ENCODE measurements at places on chromosomes 11 and 22.

DNA sequence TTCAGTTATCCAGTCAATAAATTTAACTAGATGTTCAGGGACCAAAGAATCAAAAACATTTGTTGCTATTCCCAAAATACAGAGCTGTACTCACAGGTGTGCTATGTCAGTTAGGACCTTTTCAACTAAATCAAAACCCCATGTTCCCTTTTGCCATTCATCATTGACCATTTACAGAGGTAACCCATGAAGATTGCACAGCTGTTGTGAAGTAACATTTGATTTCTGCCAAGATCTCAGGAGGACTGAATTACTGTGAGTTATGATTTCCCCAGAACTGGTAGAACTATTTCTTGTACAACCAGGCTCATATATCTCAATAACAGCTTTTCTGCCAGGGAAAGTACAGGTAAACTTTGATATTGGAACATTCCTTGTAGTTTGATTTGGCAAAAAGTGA is 131.1 kb upstream of the FIBIN start:
- DNase-seq = no peak

GRCh38 chr11:8096575-8096974 is 15.6 kb downstream of the TUB start:
- DNase-seq = no peak

GRCh38 chr11:85746670-85747069 is 60.7 kb upstream of the CCDC89 start:
- no peak for DNase-seq

- DNase-seq = no peak
These were observed 10.2 kb downstream of the PACS1 start for GRCh38 chr11:66080055-66080817.

- DNase-seq = no peak
These were observed 146.2 kb downstream of the TRIM29 start for GRCh38 chr11:119991669-119992068.

DNA sequence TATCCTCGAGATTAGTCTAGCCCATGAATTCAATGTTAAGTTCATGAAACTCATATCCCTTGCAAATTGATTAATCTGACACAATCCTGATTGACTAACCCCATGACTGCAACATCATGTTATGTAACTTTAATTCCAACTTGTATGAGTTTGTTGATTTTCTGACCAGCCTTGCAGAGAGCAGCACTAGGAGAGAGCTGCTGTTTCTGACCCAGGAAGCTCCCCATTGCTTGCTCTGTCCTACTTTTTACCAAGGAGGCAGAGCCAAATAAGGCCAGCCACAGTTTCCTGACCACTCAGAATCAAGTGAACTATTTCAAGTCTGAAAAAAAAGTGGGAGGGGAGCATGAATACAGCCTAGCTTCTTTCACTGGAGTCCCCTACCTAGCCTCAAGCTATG is 13.2 kb downstream of the MPZL3 start:
- no peak for DNase-seq

DNA sequence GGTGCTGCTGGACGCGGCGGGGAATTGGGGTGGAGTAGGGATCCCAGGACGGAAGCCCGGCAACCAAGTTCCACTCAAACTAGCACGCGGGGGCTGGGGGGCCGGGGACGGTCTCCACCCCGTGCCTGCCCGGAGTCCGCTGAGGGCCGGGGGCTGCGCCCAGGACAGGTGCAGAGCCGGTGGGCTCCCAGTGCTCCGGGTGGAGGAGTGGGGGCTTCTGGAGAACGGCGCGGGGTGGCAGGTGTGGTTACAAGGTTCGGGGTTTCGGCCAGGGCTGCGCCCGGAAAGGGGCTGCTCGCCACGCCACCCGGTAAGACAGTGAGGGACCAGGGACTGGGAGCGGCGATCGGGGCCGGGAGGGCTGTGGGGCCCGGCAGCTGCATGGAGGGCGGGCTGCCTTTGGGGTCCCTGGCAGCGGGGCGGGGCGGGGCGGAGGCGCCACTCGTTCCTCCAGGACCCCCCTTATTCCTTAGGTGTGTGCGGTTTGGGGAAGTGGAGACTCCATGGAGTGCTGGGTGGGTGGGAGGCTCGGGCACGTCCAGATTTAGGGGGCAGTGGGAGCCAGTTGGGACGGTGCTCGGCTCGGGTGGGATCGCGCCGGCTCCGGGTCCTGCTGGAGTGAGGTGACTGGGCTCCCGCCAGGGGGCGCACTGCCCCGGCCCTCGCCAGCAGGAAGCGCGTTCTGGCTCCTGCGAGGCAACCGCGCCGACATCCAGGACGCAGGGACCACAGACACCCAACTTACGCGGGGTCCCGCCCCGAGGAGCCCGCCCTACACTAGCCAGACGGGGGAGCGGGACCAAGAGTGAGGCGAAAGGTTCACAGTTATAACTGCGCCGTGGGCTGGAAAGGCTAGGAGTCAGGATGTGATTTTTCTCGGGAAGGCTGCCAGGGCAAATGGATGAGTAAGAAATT is 868 bp downstream of the TSPAN18 start:
- peak; percentile 50 for DNase-seq

DNA sequence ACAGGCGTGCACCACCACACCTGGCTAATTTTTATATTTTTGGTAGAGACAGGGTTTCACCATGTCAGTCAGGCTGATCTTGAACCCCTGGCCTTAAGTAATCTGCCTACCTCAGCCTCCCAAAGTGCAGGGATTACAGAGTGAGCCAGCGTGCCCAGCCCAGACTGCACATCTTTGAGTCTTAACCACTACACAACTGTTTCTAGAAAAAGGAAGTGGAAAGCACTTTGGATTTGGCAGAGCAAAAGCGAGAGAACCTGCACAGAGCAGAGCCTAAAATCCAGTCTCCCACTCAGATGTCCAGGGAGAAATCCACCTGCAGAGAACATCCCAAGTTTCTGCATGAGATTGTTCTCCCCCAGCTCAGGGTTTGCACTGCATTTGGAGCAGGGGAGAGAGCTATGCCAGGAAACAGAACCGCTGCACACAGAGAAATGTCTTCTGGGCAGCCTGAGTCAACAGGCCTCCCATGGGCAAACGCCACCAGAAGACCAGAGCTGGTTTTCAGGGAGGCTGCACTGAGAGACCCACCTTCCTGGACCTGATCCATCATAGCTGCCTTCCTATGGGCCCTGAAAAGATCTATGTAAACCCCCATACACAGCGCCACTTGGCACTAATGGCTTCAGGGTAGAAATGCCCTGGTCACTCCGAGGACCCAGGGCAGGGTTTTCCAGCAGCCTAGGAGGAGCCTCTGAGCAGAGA is 54.0 kb downstream of the RPUSD4 start:
- DNase-seq = no peak

GRCh38 chr11:123186286-123186685 is 8.8 kb downstream of the CLMP start:
- DNase-seq = no peak

DNA sequence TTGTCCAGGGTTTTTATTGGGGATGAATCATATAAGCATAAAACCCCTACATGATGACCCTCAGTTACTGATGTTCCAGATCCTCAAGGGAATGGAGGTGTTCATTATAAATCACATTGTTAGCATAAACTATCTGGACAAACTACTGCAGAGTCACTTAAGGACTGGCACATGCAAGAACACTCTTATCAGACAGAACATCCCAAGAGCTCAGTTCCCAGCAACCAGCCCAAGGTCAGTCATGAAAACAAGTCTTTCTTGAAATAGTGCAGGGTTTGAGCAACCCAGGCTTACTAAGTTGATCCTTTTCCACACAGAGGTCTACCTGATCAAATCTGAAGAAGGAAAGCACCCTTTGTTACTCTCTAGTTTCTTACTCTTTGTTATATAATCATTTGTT is 13.5 kb upstream of the PTS start:
- no peak for DNase-seq

- DNase-seq = no peak
These were observed 369 bp downstream of the XRRA1 start for GRCh38 chr11:74948546-74948897.

DNA sequence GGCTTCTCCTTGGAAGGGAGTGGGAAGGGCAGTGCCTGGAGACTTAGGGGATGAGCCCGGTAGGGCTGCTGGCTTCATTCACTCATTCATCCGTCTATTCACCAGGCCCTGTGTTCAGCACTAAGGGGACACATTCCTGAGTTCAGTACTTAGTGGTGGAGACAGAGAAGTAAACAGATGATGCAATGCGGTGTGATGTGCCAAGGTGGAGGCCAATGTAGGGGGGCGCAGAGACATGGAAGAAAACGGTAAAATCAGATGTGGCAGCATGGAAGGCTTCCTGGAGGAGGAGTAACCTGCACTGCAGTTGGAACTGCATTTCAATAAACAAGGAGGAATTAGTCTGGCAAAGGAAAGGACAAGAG is 21.3 kb downstream of the GRIK4 start:
- no peak for DNase-seq

DNA sequence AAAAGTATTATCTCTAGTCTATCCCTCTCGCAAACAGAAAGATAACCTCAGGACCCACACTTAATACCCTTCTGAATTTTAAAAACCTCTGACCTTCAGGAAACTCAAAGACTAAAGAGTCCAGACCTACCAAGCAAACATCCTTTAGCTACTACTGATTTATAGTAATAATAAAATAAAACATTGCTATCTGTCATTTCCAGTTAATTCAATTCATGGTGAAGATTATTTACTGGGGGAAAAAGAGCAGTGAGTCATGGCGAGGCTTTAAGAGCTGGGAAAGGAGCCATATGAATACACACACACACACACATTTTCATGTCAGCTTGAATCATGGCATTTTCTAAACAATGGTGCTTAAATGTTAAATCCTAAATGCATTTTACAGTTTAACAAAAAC is 87.1 kb downstream of the FAM76B start:
- DNase-seq = no peak

GRCh38 chr11:28528217-28528616 is 420.0 kb downstream of the METTL15 start:
- DNase-seq = no peak

DNA sequence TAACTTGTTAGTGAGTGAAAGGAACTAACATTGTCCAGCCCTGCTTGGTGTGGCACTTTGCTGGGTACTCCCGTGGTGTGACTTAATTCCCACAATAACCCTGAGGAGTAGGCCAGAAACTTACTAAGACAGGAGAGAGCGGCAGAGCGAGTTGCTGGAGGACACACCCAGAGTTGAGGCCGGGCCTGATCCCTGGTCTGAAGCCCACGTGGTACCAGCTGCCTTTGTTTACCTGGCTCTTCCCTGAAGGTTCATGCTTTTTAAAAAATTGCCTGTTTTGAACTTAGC is 594 bp downstream of the MPST start:
- DNase-seq = no peak

DNA sequence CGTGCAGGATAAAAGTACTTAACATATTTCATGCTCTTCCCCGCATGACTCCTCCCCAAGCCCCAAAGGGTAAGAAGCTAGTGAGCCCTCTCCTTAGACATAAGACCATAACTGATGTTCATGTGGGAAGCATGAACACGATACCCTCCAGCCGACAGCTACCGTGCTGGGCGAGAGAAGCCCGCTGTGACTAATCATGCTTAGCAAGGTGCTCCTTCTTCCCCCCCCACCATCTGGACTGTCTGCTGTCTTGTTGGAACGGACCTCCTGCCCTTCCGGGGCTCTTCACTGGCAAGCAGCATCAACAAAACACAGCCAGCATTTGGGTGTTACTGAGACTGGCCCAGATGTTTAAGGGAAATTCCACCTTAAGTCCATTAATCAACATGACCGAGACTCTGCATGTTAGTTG is 200.6 kb downstream of the DBX1 start:
- DNase-seq = no peak

DNA sequence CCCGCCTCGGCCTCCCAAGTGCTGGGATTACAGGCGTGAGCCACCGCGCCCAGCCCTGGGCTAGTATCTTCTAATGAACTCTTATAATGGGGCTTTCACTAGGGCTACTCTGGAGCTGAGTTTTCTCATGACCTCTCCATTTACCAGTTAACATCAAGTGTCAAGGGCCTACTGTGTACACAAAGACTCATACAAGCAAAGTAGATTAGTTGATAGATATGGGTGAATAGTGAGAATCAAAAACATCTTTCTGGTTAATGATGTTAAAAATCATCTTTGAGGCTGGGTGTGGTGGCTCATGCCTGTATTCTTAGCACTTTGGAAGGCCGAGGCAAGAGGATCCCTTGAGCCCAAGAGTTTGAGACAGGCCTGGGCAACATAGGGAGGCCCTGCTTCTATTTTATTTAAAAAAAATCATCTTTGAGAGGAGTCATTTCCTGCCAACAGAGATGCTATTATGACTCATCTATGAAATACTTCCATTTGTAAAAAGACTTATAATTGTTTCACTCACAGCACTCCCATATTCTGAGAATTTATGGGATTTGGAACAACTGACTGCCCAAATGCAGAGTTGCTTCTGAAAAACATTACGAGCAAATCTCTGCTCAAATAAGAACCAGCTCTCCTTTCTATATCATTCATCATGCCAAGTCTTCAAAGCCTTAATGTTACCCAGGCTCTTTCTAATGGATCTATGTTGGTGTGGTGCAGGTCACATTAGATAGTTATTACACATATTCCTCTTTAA is 57.0 kb downstream of the GDPD4 start:
- no peak for DNase-seq

GRCh38 chr22:44450503-44450902 is 47.5 kb downstream of the RTL6 start:
- DNase-seq = no peak

- DNase-seq = no peak
These were observed 1.8 kb upstream of the FIBIN start for GRCh38 chr11:26992031-26992541.

Data from cerebellar nuclear complex (tissue), 1 donor.